ENCODE measurements at places on chromosomes 7 and 10. TPM values are rescaled to one million over a fixed set of nuclear protein-coding genes. Genes with fewer than 3 reads are reported as not detected.

Gene CCDC172
- polyA plus RNA-seq: not detected

Gene NUTM2E
- polyA plus RNA-seq: 0.59 TPM

GRCh38 chr10:96718304-96718990, 1.9 kb downstream of the PIK3AP1 start:
- DNase-seq: no peak

- no peak for DNase-seq
Observed at GRCh38 chr10:123259791-123260190, 105.6 kb downstream of the BUB3 start.

DNA sequence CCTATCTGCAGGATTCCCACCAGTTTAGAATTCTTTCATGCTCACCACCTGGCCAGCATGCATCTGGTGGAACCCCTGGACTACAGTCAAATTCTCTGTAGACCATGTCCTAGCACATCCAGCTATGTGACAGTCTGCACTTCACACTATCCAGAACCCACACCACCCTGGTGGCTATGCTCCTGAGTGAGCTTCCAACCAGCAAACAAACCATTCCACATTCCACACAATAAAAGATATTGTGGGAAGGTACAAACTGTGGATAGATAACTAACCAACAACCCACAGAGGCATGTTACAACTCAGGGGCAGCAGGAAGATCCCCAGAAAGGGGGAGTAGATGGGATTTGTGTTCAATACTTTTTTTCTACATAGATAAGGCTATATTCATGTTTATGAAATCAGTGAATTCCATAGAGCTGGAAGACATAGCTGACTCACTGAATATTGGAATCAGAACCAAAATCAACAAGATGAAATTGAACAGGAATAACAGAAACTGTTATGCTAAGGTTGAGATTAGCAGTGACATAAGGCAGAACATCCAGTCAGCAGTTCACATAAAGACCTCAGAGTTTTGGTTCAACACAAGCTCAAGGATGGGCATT, 72.5 kb downstream of the LRRC17 start:
- DNase-seq: no peak

- DNase-seq: no peak
Observed at GRCh38 chr10:24992512-24993133, 23.3 kb downstream of the ENKUR start.

GRCh38 chr10:35707642-35708425, 65.7 kb upstream of the FZD8 start:
- no peak for DNase-seq

- no peak for DNase-seq
Observed at GRCh38 chr7:46949270-46949931, 632.5 kb downstream of the TNS3 start.

All from renal cortex interstitium (tissue), 15 donors.